ENCODE measurements at places on chromosomes 3 and 15.

- DNase-seq, result no peak
These were observed 204.2 kb downstream of the GAP43 start for GRCh38 chr3:115827495-115827894.

GRCh38 chr15:77889009-77889806, 188.3 kb downstream of the TBC1D2B start:
- DNase-seq, result no peak

GRCh38 chr15:64693134-64693533, 82.3 kb downstream of the RBPMS2 start:
- DNase-seq, result peak; percentile 22

GRCh38 chr15:47587940-47588802, 129.1 kb upstream of the SEMA6D start:
- no peak for DNase-seq

- DNase-seq, result no peak
These were observed 776.1 kb downstream of the ROBO1 start for GRCh38 chr3:78991656-78992055.

- DNase-seq, result no peak
These were observed 261.9 kb downstream of the THRB start for GRCh38 chr3:24232784-24233183.

DNA sequence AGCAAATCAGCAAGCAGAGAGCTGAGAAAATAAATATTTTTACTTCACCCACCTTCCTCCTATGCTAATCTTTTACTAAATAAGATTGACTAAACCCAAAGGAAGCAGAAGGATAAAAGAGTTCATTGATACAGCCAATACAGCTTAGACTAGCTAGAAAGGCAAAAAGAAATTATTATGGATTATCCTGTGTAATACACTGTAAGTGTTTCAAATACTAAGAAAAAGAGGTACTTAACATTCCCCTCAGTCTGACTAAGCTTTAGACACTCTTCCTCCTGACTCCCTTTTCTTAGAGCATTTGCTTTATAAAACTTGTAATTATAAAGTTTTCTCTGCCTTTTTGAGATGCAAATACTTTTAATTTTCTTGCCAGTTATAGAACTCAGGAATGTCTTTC, 848.9 kb upstream of the CADM2 start:
- no peak for DNase-seq

DNA sequence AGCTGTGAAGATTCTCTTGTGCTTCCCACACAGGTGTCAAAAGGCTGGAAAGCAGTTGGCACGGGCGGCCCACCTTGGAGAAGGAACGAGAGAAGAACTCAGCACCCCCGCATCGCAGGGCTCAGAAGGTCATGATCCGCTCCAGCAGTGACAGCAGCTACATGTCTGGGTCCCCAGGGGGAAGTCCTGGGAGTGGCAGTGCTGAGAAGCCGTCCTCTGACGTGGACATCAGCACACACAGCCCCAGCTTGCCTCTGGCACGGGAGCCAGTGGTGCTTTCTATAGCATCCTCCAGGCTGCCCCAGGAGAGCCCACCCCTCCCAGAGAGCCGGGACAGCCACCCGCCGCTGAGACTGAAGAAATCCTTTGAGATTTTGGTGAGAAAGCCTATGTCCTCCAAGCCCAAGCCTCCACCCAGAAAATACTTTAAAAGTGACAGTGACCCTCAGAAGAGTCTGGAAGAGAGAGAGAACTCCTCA, 31.4 kb downstream of the STARD5 start:
- DNase-seq, result no peak

- DNase-seq, result no peak
These were observed 984.2 kb upstream of the CFAP20DC start for GRCh38 chr3:60033901-60034453.

DNA sequence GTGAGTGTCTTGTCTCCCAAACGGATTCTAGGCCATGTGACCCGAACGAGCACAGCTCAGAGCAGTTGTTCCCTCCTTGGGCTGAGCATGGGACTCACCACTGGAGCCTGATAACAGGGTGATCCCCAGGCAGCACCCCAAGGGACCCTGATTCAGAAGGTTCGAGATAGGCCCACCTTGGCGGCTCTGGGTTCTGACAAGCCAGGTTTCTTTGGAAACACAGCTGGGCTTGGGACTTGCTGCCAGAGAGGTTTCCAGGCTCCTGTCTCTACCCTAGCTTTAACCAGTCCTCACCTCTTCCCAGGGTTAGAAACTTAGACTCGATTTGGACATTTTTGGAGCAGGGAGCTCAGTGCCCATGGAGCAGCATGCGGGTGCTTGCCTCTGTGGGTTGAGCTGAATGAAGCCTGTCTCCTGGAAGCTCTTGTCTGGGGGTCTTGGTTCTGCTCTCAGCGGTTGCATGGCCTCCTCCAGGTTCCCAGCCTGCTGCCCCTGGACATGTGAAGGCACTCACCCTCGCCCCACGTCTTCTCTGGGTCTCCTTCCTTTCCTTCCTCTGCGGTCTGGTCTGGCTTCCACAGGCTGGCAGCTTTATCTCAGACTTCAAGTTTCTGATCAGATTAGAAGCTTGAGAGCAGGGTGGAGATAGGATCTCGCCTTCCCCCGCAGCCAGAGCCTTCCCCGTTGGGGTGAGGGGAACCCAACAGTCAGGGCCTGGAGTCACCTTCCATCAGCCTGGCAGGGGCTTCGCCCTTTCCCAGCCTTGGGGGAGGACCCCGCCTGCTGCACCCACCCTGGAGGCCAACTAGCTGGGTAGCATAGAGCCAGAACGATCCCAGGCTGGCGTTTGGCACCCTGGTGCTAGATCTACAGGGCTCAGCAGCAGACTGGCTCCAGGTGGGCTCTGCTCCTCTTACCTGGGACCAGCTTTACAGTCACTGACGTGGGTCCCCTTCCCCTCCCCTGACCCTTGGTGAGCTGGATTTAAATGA, 21.0 kb downstream of the PAQR5 start:
- no peak for DNase-seq
